ENCODE measurements at places on chromosomes 7 and 10.

- no peak for DNase-seq
These were observed 63.2 kb upstream of the KLF6 start for GRCh38 chr10:3848005-3848774.

DNA sequence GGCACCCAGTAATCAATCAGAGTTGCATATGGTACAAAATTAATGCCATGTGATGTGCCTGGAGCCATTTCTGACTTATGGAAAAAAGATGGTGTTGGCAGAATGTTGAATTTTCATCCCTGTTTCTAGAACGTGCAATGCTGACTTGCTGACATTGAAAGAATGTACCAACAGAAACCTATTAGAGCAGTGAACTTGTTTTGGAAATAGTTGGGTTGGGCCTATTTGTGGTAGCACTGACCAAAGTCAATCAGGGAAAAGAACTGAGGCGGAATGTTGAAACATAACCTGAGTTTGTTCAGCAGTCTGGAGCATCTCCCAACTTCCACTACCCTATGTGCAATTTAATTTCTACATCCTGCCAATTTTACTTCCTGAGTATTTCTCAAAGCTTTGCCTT lies 11.7 kb upstream of the KIAA1217 start:
- DNase-seq, result no peak

DNA sequence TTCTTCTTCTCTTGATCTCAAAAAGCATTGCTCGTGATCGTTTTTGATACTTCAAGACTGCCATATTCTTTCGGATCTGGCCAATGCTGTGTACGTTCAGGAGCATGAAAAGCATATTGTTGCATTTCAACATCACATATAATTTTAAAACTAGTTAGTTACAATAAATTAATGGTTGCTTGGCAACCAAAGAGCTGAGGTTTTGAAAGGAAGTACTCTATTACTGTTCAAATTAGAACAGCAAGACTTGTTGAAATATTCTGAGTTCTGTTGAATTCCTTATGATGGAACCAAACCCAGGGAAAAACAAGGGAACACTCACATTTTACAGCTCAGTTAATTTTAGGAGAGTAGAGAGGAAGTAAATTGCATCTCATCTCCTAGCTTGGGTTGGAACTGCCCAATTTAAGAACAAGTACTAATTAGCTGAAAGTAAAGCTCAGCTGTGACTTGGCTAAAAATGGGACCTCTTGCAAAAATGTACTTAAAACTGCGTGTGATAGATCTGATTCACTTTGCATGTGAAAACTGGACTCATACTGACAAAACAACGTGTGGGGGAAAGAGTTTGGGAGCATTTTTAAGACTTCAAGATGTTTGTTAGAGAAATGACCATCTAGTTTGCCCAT lies 21.2 kb downstream of the OR9A2 start:
- DNase-seq, result no peak

DNA sequence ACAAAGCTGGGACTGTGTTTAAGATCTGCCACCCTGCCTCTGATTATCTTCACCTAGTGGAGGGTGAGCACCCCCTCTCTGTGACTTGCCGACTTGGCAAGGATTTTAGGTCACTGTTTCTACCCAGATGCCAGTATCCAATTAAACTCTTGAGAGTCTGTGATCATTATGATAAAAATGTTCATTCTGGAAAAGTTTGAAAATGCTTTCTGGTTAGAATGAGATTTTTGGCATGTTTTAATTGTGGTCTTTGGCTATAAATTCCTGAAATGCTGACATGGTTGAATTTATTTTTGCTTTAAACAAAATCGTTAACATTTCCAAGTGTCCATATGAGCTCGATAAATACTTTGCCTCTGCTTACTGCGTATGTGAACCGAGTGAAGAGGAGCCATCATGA lies 221.4 kb downstream of the BICC1 start:
- DNase-seq, result no peak

DNA sequence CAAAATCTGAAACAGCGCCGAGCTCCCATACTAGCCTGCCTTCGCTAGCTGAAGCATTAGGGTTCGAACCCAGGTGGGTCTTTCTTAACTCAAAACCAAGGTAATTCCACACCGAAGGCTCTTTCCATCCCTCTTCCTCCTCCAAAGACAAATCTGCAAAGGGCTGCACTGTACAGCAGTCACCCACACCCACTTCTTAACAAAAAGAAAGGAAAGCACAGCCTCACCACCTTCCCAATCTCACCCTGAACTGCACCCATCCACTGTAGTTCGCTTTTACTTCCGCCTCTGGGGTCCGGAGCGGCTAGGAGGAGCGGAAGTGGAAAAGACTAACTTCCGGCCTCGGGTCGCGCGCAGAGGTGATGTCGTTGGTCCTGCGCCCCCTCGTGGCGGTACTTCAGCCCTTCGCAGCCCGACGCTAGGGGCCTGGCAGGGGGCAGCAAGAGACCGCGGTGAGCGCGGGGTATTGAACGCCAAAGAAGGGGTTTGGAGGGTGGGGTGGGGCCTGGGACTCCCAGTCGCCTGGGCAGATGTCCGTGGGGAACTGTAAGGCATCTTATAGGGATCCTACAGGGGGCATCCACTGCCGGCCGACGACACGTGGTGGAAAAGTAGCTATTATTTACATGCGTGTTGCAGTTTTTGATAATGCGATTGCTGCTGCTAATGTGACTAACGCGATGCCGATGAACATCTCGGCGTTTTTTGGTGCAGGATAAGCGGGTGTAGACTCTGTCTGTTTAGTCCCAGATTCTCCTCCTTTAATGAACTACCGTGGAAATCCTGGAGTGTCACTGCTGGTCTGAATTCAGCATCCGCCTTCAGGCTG lies at the start of gene MTERF1:
Gene MTERF1, minus strand, starts transcription at position 290 of the 829 bp plus-strand sequence. CDS start 619 bp downstream, outside the sequence.
- DNase-seq, result peak; percentile 57

DNA sequence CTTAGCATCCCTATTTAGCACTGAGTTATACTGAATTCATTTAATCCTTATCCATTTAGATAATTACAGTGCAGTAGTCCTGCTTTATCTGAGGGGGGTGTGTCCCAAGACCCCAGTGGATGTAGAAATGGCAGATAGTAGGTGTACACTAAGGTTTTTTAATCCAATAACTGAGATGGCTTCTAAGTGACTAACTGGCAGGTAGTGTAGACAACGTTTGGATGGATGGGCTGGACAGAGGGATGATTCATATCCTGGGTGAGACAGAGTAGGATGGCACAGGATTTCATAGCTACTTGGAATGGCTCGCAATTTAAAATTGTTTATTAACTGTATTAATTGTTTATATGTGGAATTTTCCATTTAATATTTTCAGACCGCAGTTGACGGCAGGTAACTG lies 295.6 kb downstream of the CCDC3 start:
- no peak for DNase-seq
